ENCODE measurements at places on chromosomes 13 and 19.

- DNase-seq = no peak
Measured at GRCh38 chr13:113110852-113111315, 5.3 kb downstream of the F7 start.

- DNase-seq = no peak
Measured at GRCh38 chr19:23810496-23810895, 51.8 kb upstream of the ZNF681 start.

DNA sequence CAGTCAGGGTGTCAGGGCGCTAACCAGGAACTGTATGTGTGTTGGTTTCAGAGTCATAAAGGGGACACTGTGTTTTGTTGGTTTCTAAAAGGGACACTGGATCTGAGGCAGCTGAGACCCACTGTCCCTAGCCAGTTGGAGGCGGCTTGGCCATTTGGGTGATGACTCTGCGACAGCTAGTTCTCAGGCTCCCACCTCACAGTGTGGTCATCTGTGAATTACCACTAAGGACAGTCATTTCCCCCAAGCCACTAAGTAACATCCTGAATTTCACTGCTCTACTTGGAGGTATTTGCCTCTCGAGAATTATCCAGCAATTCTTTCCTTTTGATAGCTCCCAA, 51.5 kb downstream of the EPS15L1 start:
- DNase-seq = no peak

GRCh38 chr19:1146412-1146699, 27.7 kb downstream of the SBNO2 start:
- no peak for DNase-seq

- DNase-seq = no peak
Measured at GRCh38 chr19:10363789-10364281, 16.5 kb downstream of the TYK2 start.

DNA sequence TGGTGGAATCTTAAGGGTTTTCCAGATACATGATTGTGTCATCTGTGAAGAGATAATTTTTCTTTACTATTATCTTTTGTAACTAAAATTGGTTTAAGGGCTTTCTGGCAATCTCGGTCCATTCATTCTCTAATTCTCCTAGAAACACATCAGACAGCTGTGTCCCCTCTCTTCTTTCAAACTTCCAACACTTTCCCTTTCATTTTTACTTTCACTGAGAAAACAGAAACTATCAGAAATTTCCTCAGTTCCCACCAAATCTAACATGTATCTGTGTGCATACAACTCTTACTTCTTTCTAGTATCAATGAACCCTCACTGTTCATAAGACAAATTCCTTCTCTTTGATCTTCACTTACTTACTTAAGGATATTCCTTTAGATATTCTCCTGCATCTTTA, 40.2 kb downstream of the KCNRG start:
- DNase-seq = no peak

- DNase-seq = no peak
Measured at GRCh38 chr13:97537110-97537509, 103.1 kb downstream of the RAP2A start.

DNA sequence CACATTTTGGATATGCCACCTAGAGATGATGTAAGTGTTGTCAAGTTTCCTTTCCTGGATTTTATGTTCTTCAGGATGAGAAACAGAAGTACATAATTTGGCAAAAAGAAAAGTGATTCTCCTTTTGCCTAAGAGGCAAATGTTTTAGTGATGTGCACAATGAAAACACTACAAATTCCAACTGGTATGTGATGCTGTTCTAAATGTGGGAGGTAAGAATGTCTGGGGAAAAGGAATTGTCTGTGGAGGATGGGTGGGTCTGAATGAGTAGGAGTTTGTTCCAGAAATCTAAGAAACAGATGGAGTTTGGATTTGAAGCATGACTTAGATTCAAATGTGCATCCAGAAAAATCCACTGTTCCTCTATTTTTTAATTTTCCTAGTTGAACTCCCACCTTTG, 473.6 kb upstream of the SPRY2 start:
- DNase-seq = no peak

DNA sequence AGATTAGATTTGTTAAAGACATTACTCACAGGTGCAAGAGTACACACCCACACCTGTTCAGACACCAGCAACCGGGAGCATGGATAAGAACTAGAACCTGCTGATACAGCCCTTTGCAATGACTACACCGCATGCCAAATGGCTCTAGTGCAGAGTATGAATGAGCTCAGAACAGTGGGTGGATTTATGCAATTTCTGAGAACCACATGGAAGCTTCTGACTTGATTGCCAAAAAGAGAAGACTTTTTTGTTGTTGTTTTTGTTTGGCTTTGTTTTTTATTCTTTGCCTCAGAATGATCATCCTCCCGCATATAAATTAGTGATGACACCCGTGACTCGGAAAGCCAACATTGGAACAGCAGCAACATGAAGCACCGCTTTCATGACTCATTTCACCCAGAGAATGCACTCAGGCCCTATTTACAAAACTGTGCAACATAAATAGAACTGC, 77.4 kb upstream of the LRCH1 start:
- DNase-seq = no peak

- DNase-seq = no peak
Measured at GRCh38 chr19:47363758-47364531, 14.8 kb downstream of the DHX34 start.

DNA sequence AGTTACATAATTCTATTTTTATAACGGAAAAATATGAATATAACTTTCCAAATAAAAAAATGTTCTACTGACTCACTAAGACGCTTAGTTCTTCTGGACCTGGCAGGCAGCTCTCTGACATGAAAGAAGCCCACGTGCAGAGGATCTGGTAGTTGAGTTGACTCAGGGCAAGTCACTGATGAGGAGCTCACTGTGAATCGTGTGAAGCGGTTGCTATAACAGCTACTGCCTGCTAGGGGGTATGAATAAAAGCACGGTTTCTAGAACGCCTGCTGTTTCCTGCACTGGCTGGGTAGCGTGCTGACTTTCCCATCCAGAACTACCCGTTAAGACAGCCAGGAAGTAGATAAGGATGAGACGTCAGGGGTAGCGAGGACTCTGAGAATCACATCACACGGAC, 54.7 kb upstream of the WASF3 start:
- DNase-seq = peak; percentile 77

- peak; percentile 77 for DNase-seq
Measured at GRCh38 chr19:38683393-38684077, 36.1 kb downstream of the ACTN4 start.

- DNase-seq = no peak
Measured at GRCh38 chr19:48866692-48867091, 1.7 kb downstream of the PLEKHA4 start.

DNA sequence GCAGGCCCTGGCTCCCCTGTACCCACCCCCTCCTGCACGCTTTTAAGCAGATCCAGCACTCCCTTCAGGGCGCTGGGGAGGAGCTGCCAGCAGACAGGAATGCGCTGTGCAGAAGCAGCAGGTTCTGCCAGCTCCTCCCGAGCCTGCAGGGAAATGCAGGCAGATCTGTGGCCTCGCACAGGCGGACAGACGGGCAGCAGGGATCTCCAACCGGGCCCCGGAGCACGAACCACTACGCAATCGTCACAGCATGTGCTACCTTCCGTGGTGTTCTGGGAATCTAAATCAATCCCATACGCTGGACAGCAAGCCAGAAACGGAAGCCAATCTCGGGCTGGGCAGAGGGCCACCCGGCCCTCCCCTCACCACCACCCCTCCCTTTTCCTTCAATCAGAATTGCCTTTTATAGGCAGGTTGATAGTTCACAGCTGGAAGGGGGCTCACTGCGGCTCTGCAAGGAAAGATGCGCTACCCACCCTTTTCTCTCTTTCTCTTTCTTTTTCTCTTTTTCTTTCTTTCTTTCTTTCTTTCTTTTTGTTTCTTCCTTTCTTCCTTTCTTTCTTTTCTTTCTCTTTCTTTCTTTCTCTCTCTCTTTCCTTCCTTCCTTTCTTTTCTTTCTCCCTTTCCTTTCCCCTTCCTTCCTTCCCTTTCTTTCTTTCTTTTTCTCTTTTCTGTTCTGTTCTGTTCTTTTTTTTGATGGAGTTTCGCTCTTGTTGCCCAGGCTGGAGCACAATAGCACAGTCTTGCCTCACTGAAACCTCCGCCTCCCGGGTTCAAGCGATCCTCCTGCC, 99.9 kb downstream of the GNG7 start:
- DNase-seq = peak; percentile 95

GRCh38 chr19:5937550-5937949, 23.5 kb downstream of the CAPS start:
- DNase-seq = no peak

- DNase-seq = no peak
Measured at GRCh38 chr19:7229735-7230134, 64.5 kb downstream of the INSR start.

GRCh38 chr19:49348305-49349189, 13.3 kb downstream of the CD37 start:
- no peak for DNase-seq

GRCh38 chr13:108113407-108113806, 101.9 kb downstream of the LIG4 start:
- DNase-seq = no peak

DNA sequence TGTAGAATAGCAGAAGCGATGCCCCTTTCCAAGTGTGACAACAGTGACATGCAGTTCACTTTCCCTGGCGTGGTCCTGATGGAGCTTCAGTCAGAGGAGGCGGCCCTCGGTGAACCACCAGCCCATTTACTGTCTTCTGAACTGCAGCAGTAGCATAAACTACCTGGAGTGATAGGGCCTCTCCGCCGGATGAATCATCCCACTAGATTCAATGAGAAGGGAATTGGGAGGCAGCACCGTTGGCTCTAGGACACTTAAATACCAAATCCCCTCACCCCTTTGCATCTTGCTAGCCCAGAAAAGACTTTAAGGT, 112.8 kb upstream of the GPR12 start:
- no peak for DNase-seq

DNA sequence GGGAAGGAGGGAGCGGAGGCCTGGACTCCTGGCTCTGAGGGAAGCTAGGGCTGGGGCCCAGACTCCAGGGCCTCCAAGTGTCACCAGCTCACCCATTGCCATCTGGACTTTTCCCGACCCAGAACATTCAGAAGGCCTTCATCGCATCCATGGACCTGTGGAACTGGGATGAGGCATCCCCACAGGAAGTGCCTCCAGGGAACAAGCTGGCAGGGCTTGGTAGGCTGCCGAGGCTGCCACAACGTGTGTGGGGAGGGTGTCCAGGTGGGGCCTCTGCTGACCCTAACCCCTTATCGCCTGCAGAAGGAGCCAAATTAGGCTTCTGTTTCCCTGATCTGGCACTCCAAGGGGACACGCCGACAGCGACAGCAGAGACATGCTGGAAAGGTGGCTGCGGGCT, 767 bp downstream of the ETV2 start:
- DNase-seq = no peak

DNA sequence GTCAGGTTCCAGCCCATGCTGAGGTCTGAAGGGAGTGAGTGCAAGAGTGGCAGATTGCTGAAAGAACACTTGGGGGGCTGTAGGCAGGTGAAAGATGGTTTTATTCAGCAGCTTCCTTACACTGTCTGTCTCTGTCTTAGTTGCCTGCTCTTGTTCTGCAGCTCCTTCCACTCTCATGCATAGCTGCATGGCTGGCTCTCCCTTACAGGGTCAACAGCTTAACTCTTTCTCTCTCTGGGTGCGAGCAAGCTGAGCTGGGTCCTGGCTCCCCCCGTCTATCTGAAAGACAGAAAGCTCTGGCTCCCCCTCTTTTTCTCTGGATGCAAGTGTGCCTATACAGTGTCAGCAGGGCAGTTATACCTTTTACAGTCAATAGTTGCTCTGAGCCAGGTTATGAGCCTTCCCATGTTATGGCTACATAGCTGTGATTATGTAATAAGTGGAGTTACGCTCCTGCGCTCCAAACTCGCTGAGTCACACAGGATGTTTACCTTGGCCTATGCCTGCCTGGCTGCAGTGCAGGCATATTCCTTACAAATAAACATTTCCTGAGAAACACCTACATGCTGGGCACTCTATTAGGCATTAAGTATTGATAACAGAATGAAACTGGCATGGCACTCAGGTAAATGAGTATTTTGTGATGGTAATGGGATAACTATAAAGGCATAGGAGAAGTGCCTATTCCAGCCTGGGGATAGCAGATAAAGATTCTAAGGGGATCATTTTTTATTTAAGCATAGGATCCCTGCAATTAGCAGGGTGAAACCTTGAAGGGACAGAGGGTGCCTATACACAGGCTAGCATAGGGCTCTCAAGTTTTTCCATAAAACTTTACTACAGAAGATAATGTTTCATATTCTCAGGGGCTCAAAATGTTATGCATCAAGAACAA, 826.9 kb upstream of the PCDH9 start:
- no peak for DNase-seq

GRCh38 chr13:51502153-51502651, 49.4 kb upstream of the INTS6 start:
- no peak for DNase-seq

DNA sequence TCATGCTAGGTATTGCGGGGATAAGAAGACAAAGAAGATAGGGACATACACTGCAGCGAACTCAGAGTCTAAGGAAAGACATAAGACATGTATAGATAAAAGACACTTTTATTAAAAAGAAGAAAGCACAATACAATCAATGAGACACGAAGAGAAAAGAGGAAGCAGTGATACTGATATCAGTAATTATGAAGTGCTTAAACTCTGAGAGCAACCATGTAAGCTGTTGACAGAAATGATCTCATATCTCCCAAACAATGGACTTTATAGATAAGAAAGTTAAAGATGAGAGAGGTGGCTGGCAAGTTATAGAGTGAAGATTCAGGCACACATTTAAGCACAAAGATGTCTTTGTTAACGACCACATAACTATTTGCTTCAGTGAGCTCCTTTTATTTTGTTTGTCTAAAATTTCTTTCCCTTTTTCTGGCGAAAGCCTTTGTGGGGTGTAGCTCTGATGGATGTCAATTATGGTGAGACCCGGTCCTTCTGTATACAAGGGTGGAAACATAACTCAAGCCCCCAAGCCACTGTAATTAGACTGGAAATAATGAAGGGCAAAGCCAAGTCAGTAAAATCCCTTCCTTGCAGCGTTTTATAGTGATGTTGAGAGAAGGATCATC, 818.0 kb upstream of the SLC10A2 start:
- no peak for DNase-seq

DNA sequence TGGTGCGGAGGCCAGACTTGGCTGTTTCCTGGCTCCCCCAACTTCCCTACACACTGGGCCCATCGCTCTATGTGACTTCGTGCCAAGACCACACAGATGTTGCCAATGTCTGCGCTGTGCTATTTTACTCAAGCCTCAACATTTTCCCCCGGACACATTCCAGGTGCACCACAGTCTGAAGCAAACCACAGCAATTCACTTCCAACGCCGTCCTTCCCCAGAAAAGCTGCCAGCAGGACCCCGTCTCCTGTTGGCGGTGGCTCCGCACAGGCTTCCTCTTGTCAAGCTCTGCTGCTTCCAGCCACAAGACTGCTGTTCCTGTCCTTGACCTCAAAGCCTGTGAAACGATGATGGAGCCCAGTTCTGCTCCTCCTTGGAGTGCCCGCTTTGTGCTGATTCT, 100.7 kb downstream of the CRYL1 start:
- no peak for DNase-seq
